ENCODE measurements at places on chromosomes 7 and 10. TPM values are rescaled to one million over a fixed set of nuclear protein-coding genes. Genes with fewer than 3 reads are reported as not detected.

DNA sequence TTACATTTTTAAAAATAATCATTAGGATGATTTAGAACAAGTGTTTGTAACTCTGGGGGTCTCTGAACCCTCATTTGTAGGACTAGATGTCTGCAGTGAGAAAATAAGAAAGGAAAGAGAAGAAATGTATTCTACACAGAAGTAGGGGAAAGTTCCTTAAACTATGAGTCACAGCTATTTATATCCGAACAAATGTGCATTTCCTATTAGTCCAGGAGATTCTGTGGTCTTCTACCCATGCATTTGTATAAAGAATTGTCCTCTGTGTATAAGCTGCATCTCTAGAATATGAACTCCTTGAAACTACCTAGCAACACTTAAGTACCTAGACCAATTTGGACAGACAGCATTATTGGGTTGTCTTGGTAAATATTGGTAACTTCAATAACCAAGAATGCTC lies 15.9 kb upstream of the CD36 start:
- DNase-seq = no peak

DNA sequence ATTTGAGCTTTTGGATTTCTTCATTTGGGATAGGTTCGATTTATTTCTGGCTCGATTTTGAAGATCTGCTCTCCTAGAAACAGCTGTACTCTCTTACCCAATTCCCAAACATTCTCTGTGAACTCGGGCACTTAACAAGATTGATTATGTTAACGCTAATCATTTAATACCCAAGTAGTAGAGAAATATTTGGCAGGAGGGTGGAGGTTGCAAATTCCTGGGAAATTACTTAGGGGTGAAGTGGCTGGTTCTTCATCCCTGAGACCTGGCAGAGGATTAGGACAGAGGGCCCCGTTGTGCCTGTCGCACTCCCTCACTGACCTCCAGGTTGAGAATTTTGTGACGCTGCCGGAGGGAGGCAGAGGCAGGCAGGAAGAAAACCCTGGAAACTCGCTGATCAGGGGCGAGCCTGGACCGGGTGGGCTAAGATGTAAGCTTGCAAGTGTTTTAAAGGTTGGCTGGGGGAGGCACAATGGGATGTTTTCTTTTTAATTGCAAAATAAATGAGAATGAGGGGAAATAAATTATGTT lies 182.6 kb downstream of the TCF7L2 start:
- no peak for DNase-seq

DNA sequence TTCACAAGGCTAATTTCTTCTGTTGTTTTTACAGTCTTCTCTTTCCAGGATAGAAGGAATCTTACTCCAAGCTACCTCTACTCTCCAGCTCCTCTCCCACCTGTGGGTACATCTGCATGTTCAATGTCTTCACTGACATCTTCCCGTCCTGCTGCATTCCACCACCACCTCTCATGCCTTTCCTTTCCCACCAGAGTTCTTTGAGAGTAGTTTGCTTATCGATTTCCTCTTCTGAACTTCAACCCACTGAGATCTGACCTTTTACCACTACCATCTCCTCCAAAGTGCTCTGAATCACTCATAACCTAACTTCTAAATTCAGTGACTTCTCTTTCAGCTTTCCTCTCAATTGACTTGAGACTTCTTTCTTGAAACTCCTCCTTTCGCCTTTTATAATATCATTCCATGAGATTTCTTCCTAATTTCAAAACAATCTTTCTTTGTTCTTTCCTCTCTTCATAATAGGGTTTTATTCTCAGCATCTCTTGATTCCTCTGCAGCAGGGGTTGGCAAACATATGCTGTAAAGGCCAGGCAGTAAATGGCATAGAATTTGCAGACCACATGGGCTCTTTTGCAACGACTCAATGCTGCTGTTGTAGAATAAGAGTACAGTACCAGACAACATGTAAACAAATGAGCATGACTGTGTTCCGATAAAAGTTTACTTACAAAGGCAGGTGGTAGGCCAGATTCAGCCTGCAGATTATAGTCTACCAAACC lies 22.1 kb downstream of the ACSL5 start:
- DNase-seq = no peak

- no peak for DNase-seq
Measured at GRCh38 chr7:64266341-64266919, 38.2 kb downstream of the ZNF679 start.

GRCh38 chr7:46812101-46812675 lies 769.7 kb downstream of the TNS3 start:
- DNase-seq = no peak

DNA sequence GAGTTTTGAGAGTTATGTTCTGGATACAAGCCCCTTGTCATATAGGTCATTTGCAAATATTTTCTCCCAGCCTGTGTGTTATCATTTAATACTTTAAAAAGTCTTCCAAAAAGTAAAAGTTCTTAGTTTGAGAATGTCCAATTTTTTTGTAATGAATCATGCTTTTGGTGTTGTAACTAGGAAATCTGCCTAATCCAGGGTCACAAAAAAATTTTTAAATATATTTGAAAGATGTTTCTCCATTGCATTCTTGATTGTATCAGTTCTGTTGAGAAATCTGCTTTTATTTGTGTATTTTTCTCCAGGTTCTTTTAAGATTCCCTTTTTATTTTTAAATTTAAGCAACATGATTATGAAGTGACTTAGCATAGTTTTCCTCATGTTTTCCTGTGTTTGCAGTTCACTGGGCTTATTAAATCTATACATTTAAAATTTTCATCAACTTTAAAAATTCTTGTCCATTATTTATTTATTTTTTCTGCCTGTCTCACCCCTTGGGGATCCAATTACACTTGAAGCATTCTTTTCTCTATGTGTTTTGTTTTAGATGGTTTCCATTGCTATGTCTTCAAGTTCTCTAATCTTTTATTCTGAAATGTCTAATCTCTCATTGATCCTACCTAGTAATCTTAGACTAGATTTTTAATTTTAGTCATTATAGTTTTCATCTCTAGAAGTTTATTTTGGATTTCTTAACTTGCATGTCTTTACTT lies 47.0 kb downstream of the CCDC71L start:
- DNase-seq = no peak

GRCh38 chr10:95122736-95123135 lies 53.4 kb upstream of the CYP2C8 start:
- DNase-seq = no peak

DNA sequence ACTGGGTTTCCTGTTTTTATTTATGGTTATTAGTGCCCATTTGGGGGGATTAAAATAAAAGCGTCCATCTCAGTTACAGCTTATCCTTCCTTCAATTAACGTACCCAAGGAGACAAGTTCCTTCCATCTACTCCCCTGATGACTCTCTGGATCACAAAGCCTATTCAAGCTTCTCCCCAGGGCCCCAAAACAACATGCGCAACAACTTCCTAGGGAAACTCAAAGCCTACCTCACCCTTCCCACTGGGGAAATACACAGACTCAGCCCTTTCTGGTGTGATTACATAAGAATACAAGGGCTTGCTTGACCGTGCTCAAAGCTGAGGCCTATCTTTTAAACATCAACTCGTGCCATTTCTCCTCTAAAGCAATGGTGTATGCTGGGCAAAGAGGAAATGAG lies 112.4 kb downstream of the CDK6 start:
- no peak for DNase-seq

The PITRM1 gene
- total RNA-seq = 38.8 TPM

The HIPK2 gene
- 12.0 TPM for total RNA-seq

The GNAT3 gene
- not detected for total RNA-seq

All from occipital lobe (tissue), 3 donors.